ENCODE measurements at places on chromosomes 4 and X. TPM values are rescaled to one million over a fixed set of nuclear protein-coding genes. Genes with fewer than 3 reads are reported as not detected.

DNA sequence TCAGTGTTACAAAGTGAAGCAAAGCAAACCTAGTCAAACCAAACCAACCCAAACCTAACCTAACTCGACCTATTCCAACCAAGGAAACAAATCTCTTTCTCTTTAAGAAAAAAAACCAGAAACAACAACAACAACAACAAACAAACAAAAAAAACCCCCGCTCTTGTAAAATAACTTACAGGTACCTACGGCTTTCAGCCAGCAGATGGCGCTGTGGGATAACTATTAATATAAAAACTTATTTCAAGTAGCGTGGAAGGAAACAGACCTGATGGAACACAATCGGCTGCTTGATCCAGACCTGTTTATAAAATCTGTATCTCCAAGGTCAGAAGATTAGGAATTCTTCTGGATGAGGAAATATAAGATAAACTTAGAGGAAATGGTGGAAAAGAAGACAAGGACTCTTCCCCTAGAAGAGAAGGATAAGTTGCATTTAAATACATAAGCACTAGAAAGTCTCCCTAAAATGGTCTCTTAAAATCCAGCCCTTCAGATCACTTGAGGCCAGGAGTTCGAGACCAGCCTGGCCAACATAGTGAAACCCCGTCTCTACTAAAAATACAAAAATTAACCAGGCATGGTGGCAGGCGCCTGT lies 34.4 kb upstream of the CDKL5 start:
- H3K36me3 ChIP-seq = no peaks in the 10 kb centered on the region
- DNase-seq = peak; percentile 71
- no peaks in the 10 kb centered on the region for H3K4me1 ChIP-seq
- no peak overlapping the region for H3K27ac ChIP-seq
- H3K27me3 ChIP-seq = no peaks in the 10 kb centered on the region

GRCh38 chr4:52964011-52964410 lies 101.9 kb downstream of the RASL11B start:
- no peak overlapping the region for H3K27ac ChIP-seq
- no peak overlapping the region for H3K4me3 ChIP-seq

GRCh38 chrX:132853040-132853439 lies 105.4 kb downstream of the HS6ST2 start:
- H3K4me3 ChIP-seq = no peak overlapping the region
- no peaks in the 10 kb centered on the region for H3K4me1 ChIP-seq
- no peak for DNase-seq
- no peaks in the 10 kb centered on the region for H3K36me3 ChIP-seq
- no peak overlapping the region for H3K27ac ChIP-seq
- H3K27me3 ChIP-seq = no peaks in the 10 kb centered on the region

DNA sequence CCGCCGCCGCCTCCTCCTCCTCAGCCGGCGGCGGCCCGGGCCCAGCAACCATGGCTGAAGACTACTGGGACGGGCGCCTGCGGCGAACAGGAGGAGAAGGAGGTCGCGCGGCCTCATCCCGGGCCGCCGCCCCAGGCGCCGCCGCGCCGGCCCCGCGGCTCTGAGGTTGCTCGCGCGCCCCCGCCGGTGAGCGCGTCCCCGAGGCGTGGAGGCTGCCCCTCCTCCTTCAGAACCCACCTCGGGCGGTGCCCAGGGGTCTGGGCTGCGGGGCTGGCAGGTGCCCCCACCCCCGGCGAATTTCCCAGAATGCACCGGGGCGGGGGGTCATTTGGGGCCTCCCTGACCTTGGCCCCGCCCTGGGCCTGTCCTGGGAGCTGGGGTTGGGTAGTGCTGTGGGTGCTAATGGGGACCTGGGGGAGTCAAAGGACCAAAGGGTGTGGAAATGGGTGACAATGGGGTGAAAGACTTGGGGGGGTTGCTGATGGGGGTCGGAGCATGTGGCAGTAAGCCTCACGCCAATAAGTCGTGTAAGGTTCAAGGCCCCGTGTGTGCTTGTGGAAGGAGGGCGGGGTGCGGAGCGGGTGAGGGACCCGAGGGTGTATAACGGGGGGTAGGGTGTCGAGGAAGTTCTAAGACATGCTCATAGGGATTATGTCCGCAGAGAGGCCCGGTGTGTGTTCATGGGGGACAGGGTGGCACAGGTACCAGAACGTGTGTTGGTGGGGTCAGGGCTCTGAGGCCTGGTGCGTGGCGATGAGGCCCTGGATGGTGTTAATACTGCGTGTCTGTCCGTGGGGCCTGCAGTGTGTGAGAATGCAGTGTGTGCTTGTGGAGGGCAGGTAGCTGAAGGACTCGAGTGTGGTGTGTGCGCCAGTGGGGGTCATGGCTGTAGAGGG lies 687 bp downstream of the CDK16 start:
- peak; percentile 65 for DNase-seq
- peaks cover 54% of the 10 kb centered on the region for H3K36me3 ChIP-seq
- peak overlapping the region; percentile 89 for H3K27ac ChIP-seq
- H3K27me3 ChIP-seq = no peaks in the 10 kb centered on the region

GRCh38 chrX:150152036-150152435 lies 211.1 kb upstream of the MAMLD1 start:
- no peak overlapping the region for H3K27ac ChIP-seq
- H3K27me3 ChIP-seq = no peaks in the 10 kb centered on the region
- DNase-seq = no peak
- H3K4me1 ChIP-seq = no peaks in the 10 kb centered on the region
- H3K36me3 ChIP-seq = no peaks in the 10 kb centered on the region
- H3K4me3 ChIP-seq = no peak overlapping the region

GRCh38 chr4:8227771-8228318 lies 28.8 kb downstream of the SH3TC1 start:
- no peaks in the 10 kb centered on the region for H3K27me3 ChIP-seq
- H3K36me3 ChIP-seq = peaks cover 20% of the 10 kb centered on the region
- no peak overlapping the region for H3K27ac ChIP-seq
- no peak overlapping the region for H3K4me3 ChIP-seq
- peaks cover 31% of the 10 kb centered on the region for H3K4me1 ChIP-seq

GRCh38 chrX:150692831-150693724 lies at the start of gene MTMR1:
Gene MTMR1 (plus strand): TSS chrX:150693396. CDS start chrX:150693531, 135 bp downstream.
- peak within 1 kb of the TSS; percentile 98 for H3K27ac ChIP-seq
- no peaks in the 10 kb centered on the region for H3K27me3 ChIP-seq
- peak within 1 kb of the TSS; percentile 88 for H3K4me3 ChIP-seq
- H3K36me3 ChIP-seq = peaks cover 27% of the 10 kb centered on the region
- H3K4me1 ChIP-seq = peaks cover 69% of the 10 kb centered on the region

DNA sequence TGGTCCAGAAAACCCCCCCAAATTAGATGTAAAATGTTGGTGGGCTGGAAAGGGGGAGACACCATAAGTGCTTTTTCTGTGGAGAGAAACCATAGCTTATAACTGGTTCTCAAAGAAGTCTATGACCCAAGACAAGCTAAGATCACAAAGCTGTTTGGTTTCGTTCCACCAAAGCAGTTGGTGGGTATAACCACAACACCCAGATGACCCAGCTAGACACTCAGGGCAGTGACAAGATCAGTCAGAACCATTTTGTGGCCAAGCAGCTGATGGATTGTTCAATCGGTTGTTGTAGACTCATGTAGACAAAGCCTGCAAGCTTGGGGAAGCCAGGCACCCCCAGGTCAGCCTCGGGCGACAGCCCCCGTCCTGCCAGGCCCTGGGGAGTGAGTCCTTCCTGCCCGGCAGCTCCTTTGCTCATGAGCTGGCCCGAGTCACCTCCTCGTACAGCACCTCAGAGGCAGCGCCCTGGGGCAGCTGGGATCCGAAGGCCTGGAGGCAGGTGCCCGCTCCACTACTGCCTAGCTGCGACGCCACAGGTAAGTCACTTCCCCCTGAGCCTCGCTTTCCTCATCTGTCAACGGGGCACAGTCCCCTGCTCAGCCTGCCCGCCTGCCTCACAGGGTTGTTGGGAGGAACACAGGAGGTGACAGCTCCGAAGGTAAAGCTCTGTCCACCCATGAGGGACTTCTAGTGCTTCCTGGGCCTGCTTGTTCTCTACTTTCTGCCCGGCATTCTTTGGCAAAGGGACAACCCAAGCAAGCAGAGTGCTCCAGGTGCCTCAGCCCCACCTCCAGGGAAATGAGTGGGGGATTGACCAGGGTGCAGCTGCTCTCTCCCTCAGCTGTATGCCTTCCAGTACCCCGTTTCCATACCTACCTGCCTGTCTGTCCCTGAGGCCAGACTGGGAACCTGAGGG lies 65.2 kb upstream of the MTM1 start:
- H3K36me3 ChIP-seq = no peaks in the 10 kb centered on the region
- H3K27me3 ChIP-seq = no peaks in the 10 kb centered on the region
- no peak overlapping the region for H3K4me3 ChIP-seq

DNA sequence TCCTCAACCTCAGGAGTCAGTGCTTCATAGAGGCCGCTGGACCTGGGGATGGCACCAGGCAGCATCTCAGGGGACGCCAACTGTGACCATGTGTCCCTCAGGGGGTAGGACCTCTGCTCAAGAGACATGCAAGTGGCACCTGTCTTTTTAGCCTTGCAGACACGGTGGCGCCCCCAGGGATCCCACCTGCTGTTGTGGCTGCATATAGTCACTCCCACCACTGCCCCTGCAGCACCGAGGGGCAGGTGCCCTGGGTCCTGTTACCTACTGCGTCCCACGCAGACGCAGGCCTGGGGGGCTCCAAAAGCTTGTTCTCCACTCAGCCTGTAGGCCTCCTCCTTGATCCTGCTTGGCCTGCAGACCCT lies 2.5 kb downstream of the MYL5 start:
- H3K4me3 ChIP-seq = no peak overlapping the region
- DNase-seq = no peak
- H3K4me1 ChIP-seq = peaks cover 17% of the 10 kb centered on the region
- no peak overlapping the region for H3K27ac ChIP-seq
- H3K36me3 ChIP-seq = peaks cover 12% of the 10 kb centered on the region

DNA sequence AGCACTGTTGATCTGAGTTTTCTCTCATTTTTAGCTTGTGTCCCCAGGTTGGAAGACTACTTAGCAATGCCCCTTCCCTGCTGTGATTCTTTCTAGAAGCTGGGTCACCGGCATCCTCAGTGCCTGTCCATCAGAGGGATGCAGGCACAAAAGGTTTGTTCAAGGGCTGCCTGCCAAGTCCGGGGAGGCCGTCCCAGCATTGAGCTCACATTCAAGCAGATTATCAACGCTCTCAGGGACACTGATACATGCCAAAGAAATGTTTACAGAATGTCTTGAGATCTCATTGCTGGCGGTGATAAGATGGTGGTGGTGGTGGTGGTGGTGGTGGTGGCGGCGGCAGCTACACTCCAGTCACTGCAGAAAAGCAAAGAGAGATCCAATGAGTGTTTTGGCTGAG lies 79.6 kb upstream of the VCX3A start:
- no peaks in the 10 kb centered on the region for H3K27me3 ChIP-seq
- H3K4me3 ChIP-seq = no peak overlapping the region
- H3K36me3 ChIP-seq = no peaks in the 10 kb centered on the region
- no peaks in the 10 kb centered on the region for H3K4me1 ChIP-seq

- H3K36me3 ChIP-seq = peaks cover 8% of the 10 kb centered on the region
- no peak overlapping the region for H3K4me3 ChIP-seq
- no peaks in the 10 kb centered on the region for H3K4me1 ChIP-seq
- no peak for DNase-seq
Measured at GRCh38 chr4:168972596-168972995, 37.5 kb downstream of the CBR4 start.

DNA sequence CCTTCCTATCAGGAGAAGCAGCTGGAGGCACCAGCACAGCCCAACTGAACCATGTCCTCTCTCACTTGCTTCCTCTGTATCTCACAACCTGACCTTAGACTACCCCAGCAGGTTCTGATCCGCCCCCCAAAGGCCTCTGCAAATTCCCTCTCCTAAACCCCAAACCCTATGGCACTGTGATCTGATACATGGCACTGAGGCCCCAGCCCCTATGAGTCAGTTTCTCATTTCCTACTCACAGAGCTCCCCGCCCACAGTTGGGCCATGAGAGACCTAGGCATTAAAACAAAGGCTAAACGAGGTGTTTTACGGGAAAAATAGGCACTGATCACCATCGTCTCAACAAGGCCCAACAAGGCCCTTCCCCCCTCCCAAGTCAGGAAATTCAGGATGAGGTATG lies 19.1 kb downstream of the SASH3 start:
- H3K36me3 ChIP-seq = peaks cover 41% of the 10 kb centered on the region
- no peak overlapping the region for H3K4me3 ChIP-seq
- DNase-seq = peak; percentile 68
- peak overlapping the region; percentile 74 for H3K27ac ChIP-seq

DNA sequence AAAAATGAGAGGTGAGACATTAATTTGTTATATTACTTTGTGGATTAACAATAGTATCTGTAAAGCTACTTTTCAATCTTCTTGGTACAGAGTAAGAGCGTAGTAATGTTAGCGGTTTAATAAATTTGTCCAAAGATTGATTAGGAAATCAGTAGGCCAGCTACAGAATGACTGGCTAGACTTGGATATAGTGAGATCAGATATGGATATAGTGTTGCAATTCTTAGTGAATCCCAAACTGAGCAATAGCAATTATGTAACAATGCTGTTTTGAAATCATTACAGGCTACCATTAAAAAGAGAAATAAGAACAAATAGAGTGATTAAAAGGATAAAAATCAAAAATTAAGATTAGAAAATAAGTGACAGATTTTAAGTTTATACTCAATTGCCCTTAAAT lies 847 bp upstream of the UGT2A2 start:
- H3K27ac ChIP-seq = no peak overlapping the region
- H3K4me3 ChIP-seq = no peak overlapping the region
- no peak for DNase-seq
- H3K27me3 ChIP-seq = peaks cover 2% of the 10 kb centered on the region
- H3K4me1 ChIP-seq = no peaks in the 10 kb centered on the region

GRCh38 chr4:19030048-19030447 lies 1008.5 kb upstream of the LCORL start:
- DNase-seq = no peak
- no peak overlapping the region for H3K4me3 ChIP-seq
- no peaks in the 10 kb centered on the region for H3K4me1 ChIP-seq
- H3K27me3 ChIP-seq = no peaks in the 10 kb centered on the region
- no peaks in the 10 kb centered on the region for H3K36me3 ChIP-seq
- H3K27ac ChIP-seq = no peak overlapping the region

DNA sequence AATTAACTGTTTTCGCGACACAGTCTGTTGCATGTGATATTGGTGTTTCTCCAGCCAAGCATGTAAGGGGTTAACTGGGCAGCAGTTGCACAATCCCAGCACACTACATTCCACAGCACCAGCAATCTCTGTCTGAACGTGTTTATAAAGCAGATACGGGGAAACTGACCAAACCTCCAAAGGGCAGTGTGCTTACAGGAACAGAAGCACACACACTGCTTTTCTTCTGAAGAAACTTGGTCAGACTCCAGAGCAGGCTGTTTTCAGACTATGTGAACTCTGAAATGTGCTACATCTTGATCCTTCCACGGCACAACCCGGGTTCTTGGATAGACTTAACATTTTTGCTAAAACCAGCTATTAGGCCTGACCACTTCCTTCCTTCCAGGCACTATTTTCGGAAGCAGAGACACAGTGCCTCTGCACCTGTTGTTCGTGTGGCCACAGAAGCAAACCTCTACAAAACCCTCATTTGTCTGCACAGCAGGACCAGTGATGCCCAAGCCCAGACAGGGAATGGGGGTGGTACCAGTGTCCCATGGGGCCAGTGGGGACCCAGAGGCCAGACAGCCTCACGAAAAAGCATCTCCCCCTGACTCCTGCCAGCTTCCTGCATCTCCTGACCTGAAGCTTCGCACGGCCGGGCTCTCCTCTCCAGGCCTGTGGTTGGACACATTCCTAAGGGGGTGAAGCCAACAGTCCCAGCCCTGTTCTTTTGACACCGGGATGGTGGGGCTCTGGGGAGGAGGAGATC lies 90.1 kb downstream of the IRF2 start:
- H3K27ac ChIP-seq = peak overlapping the region; percentile 9
- no peak overlapping the region for H3K4me3 ChIP-seq
- H3K4me1 ChIP-seq = peaks cover 64% of the 10 kb centered on the region
- peaks cover 29% of the 10 kb centered on the region for H3K36me3 ChIP-seq
- no peak for DNase-seq

Gene RTL9
- total RNA-seq = 0.14 TPM

Gene SAGE1
- not detected for total RNA-seq

Gene PNMA6A
- total RNA-seq = 0.39 TPM

Gene AMOT
- 1.1 TPM for total RNA-seq

Gene MAGEC3
- not detected for total RNA-seq

Gene CCKAR
- total RNA-seq = not detected

Gene DDIT4L
- 0.60 TPM for total RNA-seq

Gene SPANXA1
- total RNA-seq = not detected

Gene PABPC1L2B
- not detected for total RNA-seq
